ENCODE measurements at places on chromosomes 7 and 10.

GRCh38 chr7:151126491-151127137 is 40.3 kb downstream of the AGAP3 start:
- DNase-seq, result no peak

DNA sequence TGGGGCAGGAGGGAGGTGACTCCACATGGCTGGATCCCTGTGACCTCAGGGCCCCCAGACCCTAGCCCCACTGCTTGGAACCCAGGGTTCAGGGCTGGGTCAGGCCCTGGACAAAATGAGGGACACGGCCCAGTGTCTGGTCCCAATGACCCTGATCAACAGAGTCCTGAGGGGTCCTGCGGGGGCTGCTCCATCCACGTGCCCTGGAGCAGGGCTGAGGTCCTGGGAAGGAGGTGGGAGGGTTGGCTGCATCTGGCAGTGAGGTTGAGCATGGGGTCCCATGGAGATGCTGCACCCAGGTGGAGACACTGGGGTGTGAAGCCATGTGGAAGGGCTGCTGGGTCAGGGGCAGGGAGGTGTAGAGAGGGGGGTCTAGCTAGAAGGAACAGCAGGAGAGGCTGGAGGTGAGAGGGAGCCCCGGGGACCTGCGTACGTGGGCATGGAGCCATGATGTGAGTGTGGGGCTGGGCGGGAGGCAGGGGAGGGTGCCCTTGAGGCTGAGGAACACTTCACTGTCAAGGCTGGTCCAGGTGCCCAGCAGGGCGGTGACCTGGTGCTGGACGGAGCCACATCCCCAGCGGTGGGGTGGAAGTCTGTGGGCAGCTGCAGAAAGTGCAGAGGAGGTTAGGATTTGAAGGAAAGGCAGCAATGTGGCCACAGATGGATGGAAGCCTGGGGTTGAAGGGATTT is 604 bp downstream of the SCART1 start:
- DNase-seq, result no peak

GRCh38 chr7:103593691-103594090 is 147.7 kb upstream of the SLC26A5 start:
- no peak for DNase-seq

DNA sequence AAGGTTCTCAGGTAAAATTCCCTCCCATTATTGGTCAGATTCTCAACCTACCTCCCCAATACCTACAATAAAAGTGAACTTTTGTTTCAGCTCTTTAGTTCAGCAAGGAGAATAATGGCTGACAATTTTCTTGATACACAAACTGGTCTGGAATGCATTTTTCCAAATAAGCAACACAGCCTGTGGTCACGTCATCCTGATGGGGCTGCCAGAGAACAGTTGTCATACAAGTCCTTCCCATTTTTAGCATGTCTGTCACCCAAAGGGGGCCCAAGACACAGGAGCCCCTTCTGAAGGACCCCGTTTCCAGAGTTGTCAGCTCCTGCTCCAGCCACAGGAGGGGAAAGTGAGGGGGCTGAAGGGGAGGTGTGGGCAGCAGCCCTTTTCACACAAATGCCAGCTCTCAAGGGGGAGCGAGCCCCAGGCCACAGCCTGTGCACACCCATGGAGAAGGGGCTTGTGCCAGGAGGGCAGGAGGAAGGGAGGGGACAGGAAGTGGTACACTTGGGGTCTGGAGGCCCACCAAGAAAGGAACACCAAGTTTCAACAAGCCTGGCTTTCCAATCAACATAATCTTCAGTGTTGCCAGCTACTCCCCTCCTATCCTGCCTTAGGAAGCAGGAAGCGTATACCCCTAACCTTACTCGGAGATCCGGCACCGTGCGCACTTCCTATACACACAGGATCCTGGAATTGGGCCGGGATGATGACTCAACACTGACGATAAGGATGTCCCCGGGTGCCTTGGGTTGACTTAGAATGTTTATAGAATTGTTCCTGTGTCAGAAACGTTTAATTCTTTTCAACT is 43.4 kb upstream of the PDLIM1 start:
- DNase-seq, result no peak

DNA sequence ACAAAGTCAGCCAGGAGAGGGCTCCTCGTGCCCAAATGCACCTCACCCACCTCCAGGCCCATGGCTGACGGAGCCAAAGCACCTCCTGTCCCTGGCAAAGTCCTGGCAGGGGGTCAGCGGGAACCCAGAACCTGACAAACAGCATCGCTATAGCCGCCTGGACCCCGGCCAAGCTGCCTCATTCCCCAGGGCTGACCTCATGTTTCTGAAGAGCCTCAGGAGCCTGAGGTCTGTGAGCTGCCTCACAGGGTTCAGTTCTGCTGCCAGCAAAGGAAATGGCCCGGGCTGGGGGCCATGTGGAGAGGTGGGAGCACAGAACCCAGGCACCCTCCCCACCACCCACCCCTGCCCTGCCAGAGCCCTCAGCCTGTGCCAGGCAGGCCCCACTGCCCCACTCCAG is 4.2 kb upstream of the NANOS1 start:
- DNase-seq, result no peak

DNA sequence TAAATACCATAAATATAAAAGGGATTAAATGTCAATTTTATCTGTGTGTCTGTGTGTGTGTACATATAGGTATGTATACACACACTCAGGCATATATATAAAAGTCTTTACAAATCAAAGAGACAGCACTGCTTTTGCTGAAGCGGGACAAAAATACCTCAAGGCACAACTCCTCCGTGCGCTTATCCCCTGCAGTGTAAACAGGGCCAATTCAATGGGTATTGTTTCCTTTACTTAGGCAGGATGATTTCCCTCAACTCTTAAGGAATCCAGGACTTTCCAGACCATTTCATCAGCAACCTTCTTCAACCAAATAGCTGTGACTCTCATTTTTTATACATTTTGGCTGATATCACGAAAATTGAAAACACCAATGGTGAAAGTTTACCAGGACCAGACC is 227.7 kb downstream of the CRPPA start:
- no peak for DNase-seq

DNA sequence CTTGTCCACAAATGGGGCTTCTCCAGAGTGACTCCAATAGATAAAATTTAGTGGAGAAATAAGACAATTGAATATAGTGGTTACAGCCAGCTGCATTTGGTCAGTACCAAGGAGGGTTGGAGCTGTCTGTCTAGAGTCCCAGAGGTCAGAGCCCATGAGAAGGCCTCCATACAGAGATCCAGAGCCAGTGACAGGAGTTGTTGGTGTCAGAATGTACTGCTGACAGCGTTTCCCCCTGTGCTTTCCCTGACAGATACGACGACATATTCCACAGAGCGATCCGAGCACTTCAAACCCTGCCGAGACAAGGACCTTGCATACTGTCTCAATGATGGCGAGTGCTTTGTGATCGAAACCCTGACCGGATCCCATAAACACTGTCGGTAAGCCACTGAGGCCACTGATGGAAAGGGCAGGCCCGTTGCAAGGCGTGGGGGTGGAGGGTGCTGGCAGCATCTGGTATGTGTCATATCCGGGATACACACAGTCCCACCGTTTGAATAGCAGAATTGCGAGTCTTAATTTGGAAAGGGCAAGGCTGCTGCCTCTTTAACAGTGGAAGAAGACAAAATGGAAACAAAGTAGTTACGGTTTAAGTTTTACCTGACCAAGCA is 483.6 kb downstream of the NRG3 start:
- no peak for DNase-seq

DNA sequence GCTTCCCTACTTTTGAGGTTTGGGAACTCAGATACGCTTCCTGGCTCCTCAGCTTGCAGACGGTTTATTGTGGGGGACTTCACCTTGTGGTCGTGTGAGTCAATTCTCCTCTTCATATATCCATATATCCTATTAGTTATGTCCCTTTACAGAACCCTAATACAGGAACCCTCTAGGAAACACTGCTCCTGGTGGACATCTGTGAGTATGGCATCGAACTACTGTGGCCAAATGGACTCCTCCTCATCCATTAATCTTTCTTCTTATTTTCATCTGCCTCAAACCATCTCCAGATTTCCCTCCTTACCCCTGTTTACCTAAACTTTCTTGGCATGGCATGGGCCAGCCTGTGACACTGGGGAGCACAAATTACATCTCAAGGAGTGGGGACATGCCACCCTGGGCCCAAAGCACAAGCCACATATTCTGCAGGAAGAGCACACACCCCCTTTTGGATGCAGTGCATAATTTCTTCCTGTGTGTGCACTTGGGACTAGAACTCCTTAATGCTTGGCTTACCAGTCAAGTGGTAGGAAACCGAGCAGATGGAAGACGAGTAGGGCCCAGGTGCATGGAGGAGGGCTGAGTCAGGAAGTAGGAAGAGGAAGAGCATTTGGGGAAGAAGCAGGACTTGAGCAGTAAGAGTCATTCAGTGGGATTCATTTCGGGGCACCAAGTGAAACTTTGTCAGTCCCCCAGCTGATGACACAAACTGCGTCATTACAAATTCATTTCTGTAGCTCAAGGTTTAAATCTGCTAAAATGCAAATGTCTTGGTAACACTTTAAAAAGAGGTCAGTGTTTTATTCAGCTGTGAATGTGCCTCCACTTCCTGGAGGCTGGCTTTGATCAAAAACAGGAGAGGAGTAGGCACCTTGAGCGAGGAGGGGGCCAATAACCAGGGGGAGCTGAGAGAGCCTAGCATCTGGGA is 80.8 kb upstream of the PLXNA4 start:
- DNase-seq, result no peak

DNA sequence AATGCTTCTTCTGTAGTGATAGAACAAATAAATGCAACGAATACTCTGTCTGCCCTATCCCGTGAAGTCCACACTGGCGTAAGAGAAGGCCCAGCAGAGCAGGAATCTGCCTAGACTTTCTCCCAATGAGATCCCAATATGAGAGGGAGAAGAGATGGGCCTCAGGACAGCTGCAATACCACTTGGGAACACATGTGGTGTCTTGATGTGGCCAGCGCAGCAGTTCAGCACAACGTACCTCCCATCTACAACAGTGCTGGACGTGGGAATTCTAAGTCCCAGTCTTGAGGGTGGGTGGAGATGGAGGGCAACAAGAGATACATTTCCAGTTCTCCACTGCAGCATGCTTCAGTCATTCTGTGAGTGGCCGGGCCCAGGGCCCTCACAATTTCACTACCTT is 45.8 kb downstream of the FIGNL1 start:
- DNase-seq, result no peak

DNA sequence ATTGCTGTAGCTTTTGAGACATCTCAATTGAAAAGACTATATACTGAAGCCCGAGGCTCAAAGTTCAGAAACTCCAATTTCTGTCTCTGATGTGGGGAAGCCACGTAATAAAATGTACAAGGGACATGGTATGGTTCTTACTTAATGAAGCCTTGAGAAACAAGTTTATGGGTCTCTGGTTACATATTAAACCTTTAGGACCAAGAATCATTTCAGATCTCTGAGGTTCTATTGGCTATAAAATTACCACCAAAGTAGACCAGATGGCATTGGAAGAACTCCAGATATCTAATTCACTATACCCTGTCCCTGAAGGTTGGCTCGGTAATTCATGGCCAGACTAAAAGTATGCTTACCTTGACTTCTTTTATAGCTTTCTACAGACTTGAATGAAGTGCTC is 23.7 kb downstream of the STAMBPL1 start:
- no peak for DNase-seq

GRCh38 chr10:61465901-61466632 is 12.9 kb upstream of the TMEM26 start:
- DNase-seq, result no peak

DNA sequence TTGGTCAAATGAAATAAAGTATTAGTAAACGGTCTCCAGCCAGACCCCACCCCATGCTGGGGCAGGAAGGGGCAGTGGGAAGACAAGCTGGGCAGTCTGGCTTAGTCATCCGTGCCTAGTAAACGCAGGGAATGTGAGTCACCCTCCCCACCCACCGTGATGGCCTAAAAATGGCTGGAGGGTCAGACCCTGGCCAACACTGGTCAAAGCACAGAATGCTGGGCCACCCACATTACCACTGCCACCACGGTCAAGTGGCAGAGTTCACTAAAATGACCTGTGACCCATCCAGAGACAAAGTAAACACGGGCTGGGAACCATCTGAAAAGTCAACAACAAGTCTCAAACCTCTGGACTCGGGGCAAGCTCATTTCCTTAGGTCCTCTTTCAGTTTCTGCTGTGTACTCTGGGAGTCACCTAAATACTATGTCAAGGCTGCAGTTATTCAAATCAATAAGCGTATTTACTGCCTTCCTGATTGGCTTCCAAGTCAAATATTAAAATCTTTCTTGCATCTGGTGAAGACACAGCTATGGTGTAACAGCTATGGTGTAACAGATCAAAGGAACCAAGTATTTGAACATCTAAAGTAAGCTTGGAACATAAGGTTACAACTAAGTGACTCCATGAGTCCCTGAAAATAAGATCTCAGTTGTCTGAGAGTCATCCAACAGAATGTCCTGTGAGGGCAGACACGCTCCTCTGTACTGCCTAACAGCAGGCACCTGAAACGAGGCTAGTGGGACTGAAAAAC is 3.0 kb downstream of the ZFAND2A start:
- DNase-seq, result no peak

GRCh38 chr7:87345962-87346371 is 503 bp downstream of the CROT start:
- no peak for DNase-seq

- no peak for DNase-seq
Observed at GRCh38 chr7:257647-257992, 32.4 kb upstream of the FOXL3 start.

DNA sequence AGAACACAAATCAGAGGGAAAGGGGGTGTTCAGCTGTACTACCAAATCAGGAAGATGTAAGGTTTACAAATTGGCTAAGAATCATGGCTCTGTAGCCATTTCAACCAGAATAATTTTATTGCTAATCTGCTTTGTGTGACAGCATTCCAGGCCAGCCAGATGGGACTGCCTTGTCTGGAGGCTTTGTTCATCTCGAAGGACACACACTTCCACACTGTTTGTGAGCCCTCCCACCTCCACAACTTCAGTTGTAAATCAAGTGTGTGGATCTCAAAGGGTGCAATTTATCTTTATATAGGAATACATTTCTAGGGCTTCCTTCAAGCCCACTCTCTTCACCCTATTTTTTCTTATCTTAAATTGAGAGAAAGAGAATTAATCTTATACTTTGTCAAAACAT is 6.9 kb upstream of the OIT3 start:
- DNase-seq, result no peak

DNA sequence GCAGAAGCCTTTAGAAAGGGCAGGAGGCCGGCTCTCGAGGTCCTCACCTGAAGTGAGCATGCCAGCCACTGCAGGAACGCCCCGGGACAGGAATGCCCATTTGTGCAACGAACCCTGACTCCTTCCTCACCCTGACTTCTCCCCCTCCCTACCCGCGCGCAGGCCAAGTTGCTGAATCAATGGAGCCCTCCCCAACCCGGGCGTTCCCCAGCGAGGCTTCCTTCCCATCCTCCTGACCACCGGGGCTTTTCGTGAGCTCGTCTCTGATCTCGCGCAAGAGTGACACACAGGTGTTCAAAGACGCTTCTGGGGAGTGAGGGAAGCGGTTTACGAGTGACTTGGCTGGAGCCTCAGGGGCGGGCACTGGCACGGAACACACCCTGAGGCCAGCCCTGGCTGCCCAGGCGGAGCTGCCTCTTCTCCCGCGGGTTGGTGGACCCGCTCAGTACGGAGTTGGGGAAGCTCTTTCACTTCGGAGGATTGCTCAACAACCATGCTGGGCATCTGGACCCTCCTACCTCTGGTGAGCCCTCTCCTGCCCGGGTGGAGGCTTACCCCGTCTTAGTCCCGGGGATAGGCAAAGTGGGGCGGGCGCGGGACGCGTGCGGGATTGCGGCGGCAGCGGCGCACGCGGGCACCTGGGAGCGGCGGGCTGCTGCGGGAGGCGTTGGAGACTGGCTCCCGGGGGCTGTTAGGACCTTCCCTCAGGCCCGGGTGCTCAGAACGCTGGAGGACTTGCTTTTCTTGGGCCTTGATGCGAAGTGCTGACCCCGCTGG is at the start of gene FAS:
FAS (plus strand) TSS at position 415 of the 777 bp plus-strand sequence; CDS start at position 494, 79 bp downstream.
- DNase-seq, result peak; percentile 57
